ENCODE measurements at places on chromosomes 16 and 17.

DNA sequence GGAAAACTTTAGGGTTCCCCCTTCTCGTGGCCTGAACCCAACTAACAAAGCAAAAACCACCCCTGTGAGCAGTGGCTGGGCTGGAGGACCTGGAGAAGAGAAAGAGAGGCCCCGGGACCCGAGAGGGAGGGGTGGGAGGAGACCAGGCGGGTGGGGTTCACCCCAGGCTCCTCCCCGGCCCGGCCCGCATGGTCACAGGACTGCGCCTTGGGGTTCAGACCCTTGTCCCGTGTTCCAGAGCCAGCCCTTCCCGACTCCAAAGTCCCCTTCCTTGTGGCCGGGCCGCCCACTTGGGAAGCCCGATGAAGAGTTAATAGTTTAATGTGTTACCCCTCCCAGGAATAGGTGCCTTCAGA, 852 bp downstream of the MARVELD3 start:
- DNase-seq, result no peak

- DNase-seq, result no peak
These were observed 91.0 kb upstream of the CDH13 start for GRCh38 chr16:82535764-82536163.

GRCh38 chr16:89412811-89413210, 77.5 kb downstream of the ANKRD11 start:
- no peak for DNase-seq

DNA sequence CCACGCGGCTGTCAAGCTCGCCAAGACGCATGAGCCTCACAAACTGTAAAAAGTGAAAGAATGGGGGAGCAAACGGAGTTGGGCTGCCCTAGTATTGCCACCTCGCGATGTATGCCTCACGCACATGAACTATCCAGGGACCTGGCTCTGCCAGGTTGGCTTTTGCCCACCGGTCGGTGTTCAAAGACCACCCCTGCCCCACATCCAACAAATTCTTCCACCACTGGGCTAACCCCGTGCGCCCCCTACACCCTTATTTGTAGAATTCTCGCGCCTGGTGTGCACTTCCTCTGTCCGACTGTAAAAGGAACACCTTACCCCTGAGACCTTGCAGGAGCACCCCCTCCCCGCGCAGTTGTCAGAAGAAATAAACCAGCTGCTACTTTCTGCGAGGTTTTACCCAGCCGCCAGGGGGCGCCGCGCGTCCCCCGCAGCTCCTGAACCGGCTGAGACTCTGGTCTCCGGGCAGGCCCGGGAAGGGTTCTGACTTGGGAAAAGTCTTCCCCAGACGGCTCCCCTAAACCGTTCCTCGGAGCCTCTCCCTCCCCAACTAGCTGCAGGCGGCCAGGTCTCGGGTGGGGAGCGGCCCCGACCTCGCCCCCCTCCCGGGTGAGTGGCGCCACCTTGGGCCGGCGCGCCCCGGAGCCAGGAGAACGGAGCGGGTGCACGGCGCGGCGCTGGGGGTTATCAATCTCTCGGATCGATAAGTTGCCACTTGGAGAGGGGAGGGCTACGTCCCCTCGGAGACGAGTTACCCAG, 1.7 kb upstream of the ZNF423 start:
- peak; percentile 39 for DNase-seq

DNA sequence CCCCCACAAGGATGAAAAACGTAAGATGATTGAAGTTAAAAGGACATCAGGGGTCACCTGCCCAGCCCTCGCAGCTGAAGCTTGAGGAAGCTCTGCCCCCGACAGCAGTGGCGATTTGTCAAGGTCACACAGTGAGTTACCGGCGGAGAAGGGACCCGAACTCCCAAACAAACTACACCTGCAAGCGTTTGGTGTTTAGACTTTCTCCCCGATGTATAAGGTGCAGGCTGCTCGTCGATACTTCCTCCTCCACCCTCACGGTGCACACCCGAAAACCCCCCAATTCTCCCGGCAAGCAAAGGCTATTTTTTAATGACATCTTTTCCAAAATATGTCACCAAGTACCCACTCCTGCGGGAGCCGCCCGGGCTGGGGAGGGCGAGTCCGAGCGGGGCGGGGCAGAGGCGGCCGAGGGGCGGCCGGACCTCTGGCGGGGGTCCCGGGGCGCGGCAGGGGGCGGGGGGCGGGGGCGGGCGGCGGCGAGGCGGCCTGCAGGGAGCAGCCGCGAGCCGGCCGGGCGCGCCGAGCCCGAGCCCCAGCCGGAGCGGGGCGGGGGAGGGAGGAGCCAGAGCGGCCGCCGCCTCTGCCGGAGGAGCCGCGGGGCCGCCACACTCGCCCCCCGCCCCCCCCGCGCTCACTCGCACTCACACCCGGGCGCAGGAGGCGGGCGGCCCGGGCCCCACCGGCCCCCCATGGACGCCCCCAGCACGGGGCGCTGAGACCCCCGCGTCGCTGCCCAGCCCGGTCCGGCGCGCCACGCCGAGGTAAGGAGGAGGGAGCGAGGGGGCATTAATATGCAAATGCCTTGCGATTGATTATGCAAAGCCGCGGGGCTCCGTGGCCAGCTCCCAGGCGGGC, at the start of gene THRA:
TSS of gene THRA (plus strand) at position 637 of the 858 bp plus-strand sequence. CDS start 11,524 bp downstream, outside the sequence.
- DNase-seq, result no peak

- DNase-seq, result no peak
These were observed 914 bp downstream of the MAP1LC3B start for GRCh38 chr16:87392821-87393679.

DNA sequence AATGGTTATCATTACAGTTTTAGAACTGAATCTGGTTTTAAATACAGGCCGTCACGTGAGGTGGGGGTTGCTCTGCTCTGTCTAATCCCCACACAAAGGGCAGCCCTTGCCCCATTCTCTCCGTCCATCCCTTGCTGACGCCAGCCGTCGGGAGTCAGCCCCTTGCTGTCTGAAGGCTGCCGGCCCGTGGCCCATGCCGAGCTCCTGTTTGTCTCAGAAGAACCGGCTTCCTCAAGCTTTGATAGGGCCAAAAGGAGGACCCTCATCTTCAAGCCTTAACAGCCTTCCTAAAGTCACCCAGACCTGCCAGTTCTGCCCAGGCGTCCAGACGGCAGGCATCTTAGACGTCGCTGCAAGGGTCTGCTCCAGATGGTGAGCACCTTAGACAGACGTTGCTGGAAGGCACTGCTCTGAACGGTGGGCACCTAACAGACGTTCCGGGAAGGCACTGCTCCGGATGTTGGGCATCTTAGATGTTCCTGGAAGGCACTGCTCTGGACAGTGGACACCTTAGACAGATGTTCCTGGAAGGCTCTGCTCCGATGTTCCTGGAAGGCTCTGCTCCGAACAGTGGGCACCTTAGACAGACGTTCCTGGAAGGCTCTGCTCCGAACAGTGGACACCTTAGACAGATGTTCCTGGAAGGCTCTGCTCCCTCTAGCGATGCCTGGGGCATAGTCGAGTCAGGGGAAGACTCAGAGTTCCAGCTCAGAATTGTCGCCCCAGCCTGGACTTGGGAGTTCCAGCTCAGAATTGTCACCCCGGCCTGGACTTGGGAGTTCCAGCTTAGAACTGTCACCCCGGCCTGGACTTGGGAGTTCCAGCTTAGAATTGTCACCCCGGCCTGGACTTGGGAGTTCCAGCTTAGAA, 35.1 kb upstream of the CHMP6 start:
- no peak for DNase-seq

- no peak for DNase-seq
These were observed 27.3 kb upstream of the RNPS1 start for GRCh38 chr16:2295056-2295798.

GRCh38 chr16:66871840-66872239, 8.5 kb upstream of the PDP2 start:
- no peak for DNase-seq

DNA sequence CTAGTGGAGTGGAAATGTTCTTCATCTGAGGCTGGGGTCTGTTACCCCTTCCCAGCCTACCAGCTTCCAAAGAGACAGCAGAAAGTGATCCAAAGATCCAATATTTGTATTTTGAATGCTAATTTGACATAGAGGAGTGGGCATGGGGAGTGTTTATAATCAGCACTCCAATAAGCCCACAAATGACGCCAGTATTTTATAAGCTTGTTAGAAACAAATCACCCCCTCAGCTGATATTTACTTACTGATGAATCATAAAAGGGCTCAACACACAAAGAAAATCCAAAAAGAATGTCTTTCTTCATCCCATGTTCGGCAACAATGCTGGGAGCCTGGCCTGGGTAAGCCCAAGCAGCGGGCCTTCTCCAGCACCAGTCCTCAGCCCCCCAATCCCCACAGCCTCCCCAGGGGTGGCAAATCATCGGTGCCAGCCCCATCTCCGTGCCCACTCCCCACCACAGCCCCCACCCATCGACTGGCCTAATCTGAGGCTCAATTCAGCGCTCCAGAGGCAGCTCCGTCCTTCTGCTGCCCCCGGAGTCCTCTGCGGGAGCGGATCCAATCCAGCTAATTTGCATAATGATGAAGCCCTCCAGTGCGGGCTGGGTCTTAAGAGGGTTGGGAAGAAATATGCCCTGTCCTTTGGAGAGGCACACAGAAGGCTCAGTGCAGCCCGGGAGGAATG, 169.5 kb downstream of the C16orf78 start:
- no peak for DNase-seq

- DNase-seq, result no peak
These were observed 15.3 kb downstream of the SDK2 start for GRCh38 chr17:73628642-73629552.

All from D721Med (cell line).